ENCODE measurements at places on chromosomes 3 and 15.
A peak's percentile ranks its signal among the peaks of the same experiment; 100 is the strongest.

DNA sequence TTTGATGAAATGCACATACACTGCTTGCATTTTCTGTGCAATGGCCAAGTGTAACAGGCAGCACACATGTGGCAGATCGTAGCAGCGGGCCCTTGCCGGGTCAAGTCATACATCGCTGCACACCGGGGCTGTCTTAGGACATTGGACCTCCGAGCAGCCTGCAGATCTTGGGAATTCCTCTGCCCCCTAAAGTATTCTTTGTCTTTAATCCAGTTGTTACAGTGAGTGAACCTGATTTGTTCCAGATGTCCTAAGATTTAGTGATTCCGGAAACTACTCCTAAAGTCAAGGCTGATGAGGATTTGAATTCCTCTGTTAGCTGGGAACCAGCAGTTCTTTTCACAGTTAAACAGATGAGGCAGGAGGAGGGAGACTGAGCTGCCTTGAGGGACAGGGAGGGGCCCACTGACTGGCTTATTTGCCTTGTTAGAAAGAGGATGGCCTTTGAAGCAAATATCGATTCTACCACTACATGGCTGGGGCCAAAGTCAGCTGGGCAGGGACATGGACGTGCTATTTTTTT lies 190.7 kb upstream of the CTDSPL start:
- no peak for DNase-seq

DNA sequence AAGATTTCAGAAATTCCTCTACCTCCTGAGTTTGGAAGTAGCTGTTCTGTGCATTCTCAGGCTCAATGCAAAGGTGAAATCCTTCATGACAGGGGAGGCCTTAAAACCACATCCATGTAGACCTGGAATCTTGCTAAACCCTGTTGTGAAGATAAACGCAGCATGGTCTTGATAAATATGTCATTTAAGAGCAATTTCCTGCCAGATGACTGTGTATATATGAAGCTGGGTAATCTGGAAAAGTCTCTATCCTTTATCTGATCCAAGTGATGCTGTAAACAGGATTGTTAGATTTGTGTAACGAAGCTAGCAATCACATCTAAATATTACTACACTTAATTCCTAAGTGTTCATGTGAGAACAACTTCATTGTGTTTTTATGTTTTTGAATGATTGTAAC lies 9.1 kb downstream of the MCTP2 start:
- DNase-seq = no peak

DNA sequence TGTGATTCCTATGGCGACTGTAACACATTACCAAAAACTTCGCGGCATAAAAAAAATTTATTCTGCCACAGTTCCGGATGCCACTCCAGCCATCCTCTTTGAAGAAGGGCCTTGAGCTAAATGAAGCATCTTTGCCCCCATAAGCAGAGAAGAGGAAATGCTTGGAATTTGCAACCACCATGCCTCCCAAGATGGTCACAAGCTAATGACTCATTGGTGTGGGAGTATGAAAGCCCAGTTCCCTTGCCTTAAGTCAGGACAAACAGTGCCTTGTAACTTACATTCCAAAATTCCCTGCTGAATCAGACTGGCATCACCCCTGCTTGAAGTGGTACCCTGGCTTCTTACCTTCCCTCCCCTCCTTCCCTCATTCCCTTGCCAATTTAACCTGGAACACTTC lies 1077.4 kb downstream of the EPHA3 start:
- DNase-seq = no peak

GRCh38 chr3:30273304-30274072 lies 332.9 kb upstream of the TGFBR2 start:
- DNase-seq = no peak

- no peak for DNase-seq
Observed at GRCh38 chr3:69326855-69327300, 59.0 kb downstream of the FRMD4B start.

DNA sequence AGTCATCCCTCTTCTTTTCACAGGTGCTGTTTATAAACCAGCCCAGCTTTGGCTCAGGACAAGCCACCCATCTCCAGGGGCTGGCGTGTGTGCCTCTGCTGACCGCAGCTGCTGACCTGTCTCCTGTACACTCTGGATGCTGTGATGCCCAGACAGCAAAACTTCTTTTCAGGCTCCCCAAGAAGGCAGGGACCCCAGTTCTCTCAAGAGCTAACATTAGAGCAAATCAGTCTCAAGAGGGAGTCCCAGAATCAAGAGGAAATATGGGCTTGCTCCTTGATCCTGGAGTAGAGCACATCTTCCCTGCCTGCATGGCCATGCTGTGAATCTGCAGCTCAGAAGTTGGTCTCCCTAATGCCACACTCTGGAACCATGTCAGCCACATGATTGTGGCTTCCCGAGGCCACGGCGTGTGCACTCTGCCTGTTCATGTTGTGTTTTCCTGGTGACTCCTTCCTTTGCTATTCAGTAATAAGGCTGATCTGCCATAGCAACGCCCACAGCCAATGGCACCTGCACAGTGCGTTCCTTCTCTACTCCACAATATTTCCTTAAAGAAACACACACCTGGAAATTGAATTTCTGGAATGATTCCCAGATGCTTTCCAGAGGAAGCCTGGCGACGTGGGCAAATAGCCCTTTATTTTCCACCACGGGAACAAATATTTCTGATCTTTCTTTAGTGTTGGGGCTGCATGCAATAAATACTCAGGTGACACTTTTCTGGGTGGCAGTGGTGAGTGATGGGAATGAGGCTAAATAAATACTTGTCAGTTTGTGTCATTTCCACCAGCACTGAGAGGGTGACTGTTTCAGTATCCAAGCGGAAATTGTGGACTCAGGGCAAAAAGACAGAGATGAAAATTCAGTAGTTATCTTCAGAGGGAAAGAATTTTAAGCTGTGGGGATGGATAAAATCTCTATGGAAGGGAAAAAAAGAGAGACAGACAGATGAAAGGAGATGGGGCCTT lies 21.9 kb upstream of the THSD4 start:
- no peak for DNase-seq

DNA sequence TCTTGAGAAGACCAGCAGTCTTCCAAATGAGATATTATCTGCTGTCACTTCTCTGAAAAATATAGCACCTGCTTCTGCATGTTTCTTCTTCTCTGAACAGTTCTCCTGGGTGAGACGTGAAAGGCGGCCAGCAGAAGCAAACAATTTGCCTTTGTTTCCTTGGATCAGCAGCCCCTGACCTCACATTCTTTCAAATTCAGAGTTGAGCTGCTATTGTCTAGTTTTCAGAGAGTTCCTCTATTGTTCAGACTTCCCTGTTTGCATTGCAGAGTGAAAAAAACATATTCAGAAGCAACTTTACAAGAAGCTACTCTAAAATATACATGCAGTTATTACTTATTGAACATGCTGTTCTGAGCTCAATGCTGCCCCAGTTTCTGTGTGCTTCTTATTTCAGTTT lies 653.6 kb downstream of the NAALADL2 start:
- no peak for DNase-seq

- DNase-seq = no peak
Observed at GRCh38 chr3:63931290-63931689, 19.1 kb upstream of the SCAANT1 start.

GRCh38 chr15:67077641-67078215 lies 12.3 kb downstream of the SMAD3 start:
- DNase-seq = no peak

- DNase-seq = peak; percentile 73
Observed at GRCh38 chr3:197339841-197340520, 41.6 kb upstream of the DLG1 start.

GRCh38 chr3:131494706-131495105 lies 8.1 kb downstream of the MRPL3 start:
- DNase-seq = no peak

GRCh38 chr3:33278163-33278562 lies 921 bp downstream of the FBXL2 start:
- DNase-seq = no peak

DNA sequence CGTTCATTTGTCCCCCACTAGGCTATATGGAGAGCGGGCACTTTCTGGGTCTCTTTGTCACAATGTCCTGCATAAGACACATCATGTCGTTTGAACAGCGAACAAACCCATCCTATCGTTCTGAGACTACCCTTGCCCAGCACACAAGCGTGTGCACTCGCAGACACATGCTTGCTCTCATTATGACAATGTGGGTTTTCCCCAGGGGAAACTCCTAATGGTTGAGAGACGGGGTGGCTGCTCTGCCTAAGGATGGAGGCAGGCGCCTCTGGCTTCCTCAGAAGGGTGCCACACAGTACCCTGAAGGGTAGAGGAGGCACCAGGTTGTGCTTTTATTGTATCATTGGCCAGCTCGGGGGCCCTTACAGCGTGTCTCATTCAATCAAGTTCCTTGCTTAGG lies 51.0 kb upstream of the MYZAP start:
- no peak for DNase-seq
